Fibroblast of the aortic adventitia (primary cell): ENCODE measurements at places on chromosomes 1 and 21. TPM values are rescaled to one million over a fixed set of nuclear protein-coding genes. Genes with fewer than 3 reads are reported as not detected.

GRCh38 chr1:160625725-160626498 lies 20.9 kb downstream of the SLAMF1 start:
- no peak for DNase-seq

DNA sequence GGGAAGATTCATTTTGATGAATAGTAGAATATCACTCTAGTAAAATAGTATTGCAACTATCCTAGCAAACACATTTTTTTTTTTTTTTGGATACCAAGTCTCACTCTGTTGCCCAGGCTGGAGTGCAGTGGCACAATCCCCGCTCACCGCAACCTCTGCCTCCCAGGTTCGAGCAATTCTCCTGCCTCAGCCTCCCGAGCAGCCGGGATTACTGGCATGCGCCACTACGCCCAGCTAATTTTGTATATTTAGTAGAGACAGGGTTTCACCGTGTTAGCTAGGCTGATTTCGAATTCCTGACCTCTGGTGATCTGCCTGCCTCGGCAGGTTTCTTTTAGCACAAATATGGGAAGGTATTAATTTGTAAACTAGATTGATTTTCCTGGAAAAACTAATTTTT lies 33.8 kb downstream of the KCTD3 start:
- DNase-seq: no peak

MTARC1 gene
- 0.72 and 4.3 TPM in 2 replicates for total RNA-seq

GRCh38 chr1:209387271-209387968 lies 196.1 kb upstream of the CAMK1G start:
- DNase-seq: no peak

GRCh38 chr1:187873126-187873525 lies 1044.4 kb downstream of the PLA2G4A start:
- no peak for DNase-seq

GRCh38 chr1:234655328-234656069 lies 45.5 kb upstream of the IRF2BP2 start:
- no peak for DNase-seq

TSACC gene
- not detected in 2 replicates for total RNA-seq

DNA sequence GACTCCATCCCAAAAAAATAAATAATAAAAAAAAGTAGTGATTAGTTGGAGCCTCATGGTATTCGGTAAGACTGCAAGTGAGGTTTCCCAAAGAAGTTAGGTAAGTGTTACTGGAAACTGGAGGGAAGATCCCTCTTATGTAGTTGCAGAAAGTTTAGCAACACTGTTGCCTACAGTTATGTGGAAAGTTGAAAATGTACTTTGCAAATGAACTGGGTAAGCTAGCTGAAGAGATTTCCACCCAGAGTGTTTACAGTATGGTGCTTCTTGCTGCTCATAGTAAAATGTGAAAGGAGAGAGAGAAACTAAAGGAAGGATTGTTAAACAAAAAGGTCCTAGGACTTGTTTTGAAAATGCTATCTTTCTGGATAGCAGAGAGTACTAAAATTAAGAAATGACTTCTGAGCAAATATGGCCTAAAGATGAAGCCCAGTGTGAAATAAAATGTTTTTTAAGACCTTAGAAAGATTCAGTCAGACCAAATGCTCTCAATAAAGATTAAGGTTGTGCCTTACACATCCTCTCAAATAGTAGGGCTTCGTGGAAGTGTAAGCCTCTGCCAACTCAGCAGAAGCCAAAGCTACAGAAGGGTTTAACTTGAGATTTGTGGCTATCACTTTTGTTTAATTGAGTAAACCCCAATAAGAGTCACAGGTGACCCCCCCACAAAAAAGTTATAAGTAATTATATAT lies 31.5 kb downstream of the RPS6KC1 start:
- no peak for DNase-seq

- peak; percentile 86 for DNase-seq
These were observed 2.6 kb downstream of the E2F2 start for GRCh38 chr1:23528250-23528978.

NBPF6 gene
- total RNA-seq: not detected in 2 replicates

RTCA gene
- 43.2 and 118 TPM in 2 replicates for total RNA-seq

- no peak for DNase-seq
These were observed 16.5 kb downstream of the NES start for GRCh38 chr1:156660752-156661112.

SASS6 gene
- total RNA-seq: 0.74 and 9.5 TPM in 2 replicates

DNA sequence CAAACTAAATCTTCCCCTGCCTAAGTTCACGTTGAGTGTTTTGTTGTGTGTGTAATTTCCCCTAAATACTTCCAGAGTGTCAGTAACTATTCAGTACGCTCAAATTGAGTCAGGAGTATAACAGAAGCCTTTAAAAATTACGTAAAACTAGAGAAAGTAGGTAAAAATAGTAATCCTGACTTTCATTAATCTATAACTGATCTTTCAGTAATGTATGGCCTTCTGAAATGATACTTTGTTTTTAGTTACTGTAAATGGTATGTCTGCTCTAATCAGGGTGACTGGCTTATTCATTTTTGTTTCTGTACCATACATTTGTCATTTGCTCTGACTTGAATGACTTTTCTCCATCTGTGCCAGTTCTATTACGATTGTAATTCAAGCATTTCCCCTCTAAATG lies 29.4 kb downstream of the MIER1 start:
- no peak for DNase-seq

GRCh38 chr1:43303471-43304313 lies 2.9 kb downstream of the TIE1 start:
- no peak for DNase-seq

DNA sequence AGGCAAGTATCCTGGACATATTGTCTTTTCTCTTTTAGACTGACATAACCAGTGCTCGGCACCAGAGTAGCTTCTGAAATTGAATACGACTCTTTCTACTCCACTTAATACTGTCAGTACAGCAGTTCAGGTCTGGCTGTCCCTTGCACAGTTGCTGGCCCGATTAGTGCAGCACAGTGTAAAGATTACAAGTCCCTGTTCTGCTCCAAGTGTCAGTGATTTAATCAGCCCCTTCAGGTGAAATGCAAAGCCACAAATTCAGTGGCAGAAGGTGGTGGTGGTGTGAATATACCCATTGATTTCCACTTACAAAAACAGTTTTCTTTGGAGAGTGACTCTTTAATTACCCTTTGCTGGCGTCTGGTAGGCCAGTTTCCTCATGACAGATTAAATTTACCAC lies 545.4 kb downstream of the ADGRL2 start:
- DNase-seq: no peak

SPRR2F gene
- not detected in 2 replicates for total RNA-seq

RGS7 gene
- 0.63 TPM in 1 of 2 replicates, not detected in the other for total RNA-seq

CCDC17 gene
- total RNA-seq: 0.72 and 4.0 TPM in 2 replicates

DNA sequence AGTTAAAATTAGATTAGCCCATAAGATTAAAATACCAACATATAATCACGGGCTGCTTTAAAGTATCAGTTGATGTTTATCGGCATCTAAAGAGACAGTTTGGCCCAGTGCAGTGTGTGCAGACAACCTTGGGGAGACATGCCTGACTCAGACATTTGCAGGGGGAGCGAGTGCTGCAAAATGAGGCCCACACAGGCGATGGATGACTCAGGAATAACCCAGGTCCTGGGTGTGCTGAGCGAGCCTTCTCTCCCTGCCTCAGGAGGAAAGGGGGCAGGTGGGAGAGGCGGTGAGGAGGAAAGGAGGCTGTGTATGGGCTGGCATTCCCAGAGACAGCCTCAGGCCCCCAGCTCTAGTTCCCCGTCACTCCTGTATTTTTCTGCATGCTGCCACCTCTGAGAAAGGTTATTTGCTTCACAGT lies 9.0 kb downstream of the SLC9A1 start:
- peak; percentile 81 for DNase-seq

- no peak for DNase-seq
These were observed 592.3 kb upstream of the ADGRL2 start for GRCh38 chr1:81208441-81208840.

DNA sequence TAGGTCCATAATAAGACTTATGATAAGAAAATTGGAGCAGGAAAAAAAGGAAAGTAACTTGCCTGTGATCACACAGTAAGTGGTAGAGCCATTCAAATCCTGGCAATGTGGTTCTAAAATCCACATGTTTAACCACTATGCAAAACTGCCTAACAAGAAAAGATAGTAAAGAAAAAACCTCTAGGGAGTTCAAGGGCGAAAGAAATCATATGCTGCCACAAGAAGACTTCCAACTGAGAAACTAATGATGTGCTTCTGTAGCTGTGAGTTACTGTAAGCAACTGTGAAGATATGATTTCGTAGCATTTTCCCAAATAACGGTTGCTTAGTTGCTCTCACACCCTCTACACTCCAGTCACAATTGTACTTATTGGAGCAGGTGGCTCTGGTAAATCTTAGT lies 20.9 kb upstream of the LYPLAL1 start:
- DNase-seq: no peak

DNA sequence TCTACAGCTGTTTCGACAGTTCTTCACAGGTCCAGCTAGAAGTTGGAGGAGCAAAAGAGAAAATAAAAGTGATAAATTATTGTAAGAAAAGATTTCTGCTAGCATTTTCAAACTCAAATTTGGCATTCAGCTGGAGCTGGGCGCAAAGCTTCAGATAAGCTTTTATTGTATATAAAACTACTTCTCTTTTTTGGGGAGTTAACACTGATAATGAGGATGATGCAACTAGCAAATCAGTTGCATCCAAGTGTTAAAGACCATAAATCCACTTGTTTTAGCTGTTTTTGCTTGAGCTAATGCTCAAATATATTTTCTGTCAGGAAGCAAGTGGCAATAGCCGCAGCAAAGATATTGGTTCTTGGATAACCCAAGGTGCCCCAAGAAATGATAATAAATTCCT lies 127.1 kb upstream of the PKN2 start:
- no peak for DNase-seq
